ENCODE measurements at places on chromosomes 7 and 10. TPM values are rescaled to one million over a fixed set of nuclear protein-coding genes. Genes with fewer than 3 reads are reported as not detected.

- no peak for DNase-seq
These were observed 68.8 kb downstream of the IDE start for GRCh38 chr10:92505044-92505443.

GRCh38 chr7:55493408-55493807 lies 78.9 kb downstream of the VOPP1 start:
- DNase-seq: no peak

DNA sequence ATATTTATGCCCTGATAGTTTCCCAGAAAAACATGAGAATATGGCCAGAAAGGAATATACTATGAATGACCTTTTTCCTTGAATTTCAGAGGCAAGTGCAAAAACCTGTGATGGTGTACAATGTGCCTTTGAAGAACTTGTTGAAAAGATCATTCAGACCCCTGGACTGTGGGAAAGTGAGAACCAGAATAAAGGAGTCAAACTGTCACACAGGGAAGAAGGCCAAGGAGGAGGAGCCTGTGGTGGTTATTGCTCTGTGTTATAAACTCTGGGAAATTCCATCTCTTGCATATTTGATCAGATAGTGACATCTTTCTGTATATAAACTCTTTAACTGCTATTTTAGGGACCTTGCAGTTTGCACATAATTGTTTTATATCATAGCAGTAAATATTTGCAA lies 33.7 kb downstream of the RAB18 start:
- no peak for DNase-seq

DNA sequence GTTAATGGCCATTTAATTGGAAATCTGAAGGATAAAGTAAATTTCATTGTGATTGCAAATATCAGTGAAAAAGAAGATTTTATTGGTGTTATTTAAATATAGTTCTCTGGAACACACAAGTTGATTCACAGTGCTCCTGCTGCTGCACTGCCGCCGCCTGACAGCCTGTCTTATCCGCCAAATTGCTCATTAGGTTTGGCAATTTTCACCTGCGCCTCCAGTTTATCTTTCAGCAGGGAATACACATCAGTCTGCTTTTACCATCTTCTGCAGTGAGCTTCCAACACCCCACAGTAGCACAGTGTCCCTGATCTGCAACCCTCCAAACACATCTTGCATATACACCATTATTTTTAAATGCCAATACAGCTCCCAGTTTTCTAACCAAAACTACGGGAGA lies 308.3 kb downstream of the PARD3 start:
- DNase-seq: no peak

DNA sequence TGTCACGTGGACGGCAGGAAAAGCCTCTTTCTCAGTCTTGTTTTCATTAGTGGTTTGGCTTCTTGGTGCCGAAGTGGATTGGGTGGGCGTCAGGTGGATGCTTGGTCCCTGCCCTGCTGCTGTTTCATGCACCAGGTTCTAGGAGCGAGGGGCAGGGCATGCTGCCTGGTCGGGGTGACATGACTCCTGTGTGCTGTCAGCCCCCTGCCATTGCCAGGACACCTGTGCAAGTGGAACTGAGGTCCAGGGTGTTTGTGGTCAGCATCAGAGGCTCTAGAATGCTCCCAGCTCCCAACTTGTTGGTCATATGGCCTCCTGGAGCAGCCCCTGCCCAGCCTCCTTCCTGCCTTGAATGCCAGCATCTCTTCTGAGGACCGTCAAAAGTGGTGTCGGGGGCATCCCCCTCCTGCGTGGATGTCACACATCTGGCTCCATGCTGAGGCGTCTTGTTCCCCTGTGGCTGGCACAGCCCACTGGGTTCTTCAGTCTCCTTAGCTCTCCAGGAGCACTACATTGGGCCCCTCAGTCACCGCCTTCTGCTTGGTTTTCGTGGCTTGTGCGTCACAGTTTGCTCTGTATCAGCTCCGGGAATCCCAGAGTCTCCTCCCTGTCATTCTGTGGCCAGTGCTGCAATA lies 24.8 kb downstream of the ADCY1 start:
- DNase-seq: no peak

- DNase-seq: no peak
These were observed 46.8 kb downstream of the EXOC4 start for GRCh38 chr7:133299676-133300075.

DNA sequence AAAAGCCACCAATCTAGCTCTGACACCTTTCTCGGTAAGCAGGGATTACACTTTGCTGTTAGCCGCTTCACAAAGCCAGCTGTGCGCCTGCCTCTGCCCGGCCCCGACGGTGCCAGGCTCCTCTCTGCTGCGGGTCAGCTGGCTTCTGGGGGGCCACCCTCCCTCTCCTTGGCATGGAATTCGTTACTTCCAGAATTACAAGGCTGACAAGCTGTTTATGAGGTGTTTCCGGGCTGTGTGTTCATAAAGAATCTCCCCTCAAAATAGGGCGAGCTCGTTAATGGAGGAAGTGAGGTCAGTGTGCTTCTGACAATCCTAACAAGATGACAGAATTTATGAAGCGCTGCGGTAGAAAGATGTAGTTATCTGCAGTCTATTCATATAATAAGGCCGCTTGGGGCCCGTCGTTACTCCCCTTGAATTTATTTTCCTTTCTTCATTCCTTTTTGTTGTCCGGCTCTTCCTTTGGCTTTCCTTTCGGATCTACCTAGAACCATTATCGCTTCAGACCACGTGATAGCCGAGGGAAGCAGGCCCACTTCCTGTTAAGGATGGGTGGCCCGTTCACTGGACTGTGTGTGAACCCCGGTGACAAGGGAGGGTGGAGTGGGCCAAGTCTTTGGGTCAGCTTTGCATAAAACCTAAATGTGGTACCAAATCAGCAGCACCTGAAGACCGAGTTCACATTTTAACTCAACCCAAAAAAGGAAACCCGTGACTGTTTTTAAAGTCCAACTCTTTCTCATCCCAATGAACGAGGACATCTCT lies 273.0 kb upstream of the YAE1 start:
- peak; percentile 47 for DNase-seq

GRCh38 chr10:132532749-132533560 lies 4.6 kb upstream of the INPP5A start:
- DNase-seq: no peak

DNA sequence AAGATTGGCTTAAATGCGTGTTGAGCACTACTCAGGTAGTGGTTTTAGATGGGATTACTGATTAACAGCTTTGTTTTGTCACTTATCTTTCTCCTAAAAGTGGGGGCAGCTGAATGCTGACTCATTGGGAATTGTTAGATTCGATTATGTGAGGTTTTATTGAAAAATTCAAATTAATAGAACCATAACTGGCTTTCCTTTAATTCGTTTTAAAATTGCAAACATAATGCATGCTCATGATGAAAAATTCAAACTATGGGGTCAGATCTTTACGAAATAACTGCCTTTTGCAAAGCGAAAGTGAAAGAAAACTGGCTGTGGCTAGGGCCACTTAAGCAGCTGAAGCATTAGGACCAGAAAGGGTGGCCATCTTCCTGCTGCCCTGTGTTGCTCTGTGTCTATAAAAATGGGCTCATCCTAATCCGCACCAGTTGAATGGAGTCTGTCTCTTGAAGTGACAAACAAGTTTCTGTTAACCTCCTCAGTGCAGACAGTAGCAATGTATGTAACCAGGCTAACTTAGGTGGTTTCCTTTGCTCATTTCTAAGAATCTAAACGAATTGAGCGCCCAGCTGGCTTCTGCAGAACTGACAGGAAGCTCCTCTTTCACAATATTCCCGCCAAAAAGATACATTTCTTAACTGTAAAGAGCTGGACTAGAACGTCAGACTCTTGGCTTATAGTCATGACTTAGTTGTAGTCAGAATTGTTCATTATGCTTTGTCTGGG lies 27.8 kb downstream of the DENND10 start:
- DNase-seq: no peak

Gene ITIH5
- 13.1 TPM for total RNA-seq

Gene UPK3BL2
- 21.6 TPM for total RNA-seq

Gene CNTNAP2
- total RNA-seq: 0.13 TPM

Gene CYP26A1
- 0.22 TPM for total RNA-seq

Gene SLIT1
- total RNA-seq: 0.35 TPM
